Activated effector memory CD4-positive, alpha-beta T cell treated with Interleukin-2 at 50 U/mL for 16 hours (primary cell): ENCODE measurements at places on chromosomes 7 and 10.

DNA sequence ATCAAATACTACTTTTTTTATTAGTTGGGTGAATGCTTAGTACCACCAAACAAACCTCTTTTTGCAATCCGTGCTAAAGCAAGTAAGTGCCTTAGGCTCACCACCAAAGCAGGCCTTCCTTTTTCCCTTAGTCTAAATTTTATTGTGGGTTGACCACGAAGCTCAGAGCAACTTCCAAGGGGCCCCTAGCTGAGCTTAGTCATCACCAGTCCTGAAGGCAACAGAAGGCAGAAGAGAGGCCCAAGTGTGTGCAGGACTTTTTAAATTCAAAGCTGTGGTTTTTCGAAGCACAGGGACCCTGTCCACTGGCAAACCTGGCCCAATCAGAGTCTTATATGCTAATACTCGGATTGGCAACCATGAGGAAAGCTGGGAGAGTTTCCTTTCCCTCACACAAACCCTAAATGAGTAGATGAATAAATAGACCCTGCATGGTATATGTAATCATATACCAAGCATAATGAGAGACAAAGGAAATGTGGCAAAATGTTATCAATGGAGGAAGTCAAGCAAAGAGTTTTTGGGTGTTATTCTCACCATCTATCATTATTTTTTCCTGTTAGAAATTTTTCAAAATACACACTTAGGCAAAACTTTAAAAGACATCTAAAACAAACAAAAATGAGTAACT, 453.2 kb upstream of the GALNT17 start:
- DNase-seq: no peak

- DNase-seq: no peak
Measured at GRCh38 chr10:113746217-113746957, 5.1 kb upstream of the PLEKHS1 start.

- no peak for DNase-seq
Measured at GRCh38 chr10:69211524-69211923, 8.6 kb upstream of the HKDC1 start.

- no peak for DNase-seq
Measured at GRCh38 chr7:157719008-157719682, 382.3 kb downstream of the DNAJB6 start.

GRCh38 chr10:77139252-77140160, 498.1 kb downstream of the KCNMA1 start:
- no peak for DNase-seq

- no peak for DNase-seq
Measured at GRCh38 chr10:32199714-32200394, 143.6 kb upstream of the KIF5B start.

DNA sequence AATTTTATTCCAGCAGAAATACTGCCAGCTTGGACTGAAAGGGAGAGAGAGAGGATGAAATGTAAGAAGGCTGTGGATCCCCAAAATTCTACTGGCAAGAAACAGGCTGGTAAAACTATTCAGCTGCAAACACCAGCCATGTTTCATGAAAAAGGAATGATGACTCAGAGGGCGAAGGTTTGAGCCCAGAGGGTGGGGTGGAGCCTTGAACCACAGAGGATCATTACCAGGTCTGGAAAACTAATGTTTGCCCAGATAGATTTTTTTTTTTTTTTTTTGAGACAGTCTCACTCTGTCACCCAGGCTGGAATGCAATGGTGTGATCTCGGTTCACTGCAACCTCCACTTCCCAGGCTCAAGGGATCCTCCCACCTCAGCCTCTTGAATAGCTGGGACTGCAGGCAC, 41.7 kb upstream of the NRF1 start:
- no peak for DNase-seq

- no peak for DNase-seq
Measured at GRCh38 chr7:155570171-155570958, 24.0 kb upstream of the CNPY1 start.

GRCh38 chr7:132577206-132578049, 1.2 kb upstream of the PLXNA4 start:
- no peak for DNase-seq

GRCh38 chr7:116782177-116782711, 80.1 kb upstream of the CAPZA2 start:
- DNase-seq: no peak

DNA sequence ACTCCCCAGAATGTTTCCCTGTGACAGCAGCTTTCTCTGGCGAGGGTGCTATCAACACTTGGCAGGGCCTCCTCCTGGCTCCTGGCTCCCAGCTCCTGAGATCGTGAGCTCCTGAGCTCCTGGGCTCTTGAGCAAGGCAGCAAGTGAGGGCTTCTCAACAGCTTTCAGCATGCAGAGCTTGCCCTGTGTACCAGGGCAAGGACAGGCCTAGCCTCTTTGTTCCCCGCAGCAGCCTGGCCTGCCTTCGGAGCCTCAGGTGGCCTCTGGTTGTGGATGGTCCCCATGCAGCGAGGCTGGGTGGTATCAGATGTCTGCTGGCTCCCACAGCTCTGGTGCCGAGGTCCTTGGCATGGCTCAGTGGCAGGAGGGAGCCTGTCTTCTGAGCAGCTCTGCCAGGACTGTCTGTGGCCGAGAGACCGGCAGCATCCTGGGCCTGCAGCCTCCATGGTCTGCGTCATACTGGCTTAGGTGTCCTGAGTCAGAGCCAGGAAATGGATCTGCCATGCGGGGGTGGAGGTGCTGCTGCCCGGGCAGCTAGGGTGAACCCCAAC, 44.2 kb downstream of the ZMIZ1 start:
- DNase-seq: no peak

DNA sequence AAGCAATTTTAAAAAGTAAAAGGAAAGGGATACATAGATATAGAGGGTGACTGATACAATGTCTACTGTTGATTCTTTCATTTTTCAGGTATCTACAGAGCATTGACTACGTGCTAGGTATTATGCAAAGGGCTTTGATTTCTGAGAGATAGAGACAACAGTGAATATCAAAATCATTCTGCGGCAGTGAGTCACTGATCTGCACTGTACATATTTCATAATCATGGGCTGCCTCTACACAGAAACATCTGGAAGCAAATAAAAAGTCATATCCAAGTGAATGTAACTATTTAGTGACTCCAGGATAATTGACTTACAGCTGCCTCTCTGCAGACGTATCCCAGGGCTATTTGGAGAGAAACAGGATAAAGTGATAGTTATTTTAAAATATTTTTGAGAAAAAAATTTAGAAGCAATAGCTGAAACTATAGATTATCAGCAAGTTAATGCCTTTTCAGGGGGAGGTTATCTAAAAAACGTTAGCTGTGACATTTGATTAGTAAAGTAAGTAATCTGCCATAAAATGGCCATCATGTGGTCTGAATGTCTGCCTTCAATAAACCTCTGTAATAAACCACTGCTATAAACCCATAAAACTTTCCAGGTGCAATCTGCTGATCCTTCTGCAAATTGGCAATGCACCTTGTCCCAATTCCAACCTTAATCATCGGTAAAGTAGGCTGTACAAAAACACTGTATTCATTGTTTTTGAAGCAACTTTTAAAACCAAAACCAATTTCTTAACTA, 43.7 kb downstream of the CPXM2 start:
- no peak for DNase-seq
